ENCODE measurements at places on chromosomes 1 and 21.
A peak's percentile ranks its signal among the peaks of the same experiment; 100 is the strongest.

DNA sequence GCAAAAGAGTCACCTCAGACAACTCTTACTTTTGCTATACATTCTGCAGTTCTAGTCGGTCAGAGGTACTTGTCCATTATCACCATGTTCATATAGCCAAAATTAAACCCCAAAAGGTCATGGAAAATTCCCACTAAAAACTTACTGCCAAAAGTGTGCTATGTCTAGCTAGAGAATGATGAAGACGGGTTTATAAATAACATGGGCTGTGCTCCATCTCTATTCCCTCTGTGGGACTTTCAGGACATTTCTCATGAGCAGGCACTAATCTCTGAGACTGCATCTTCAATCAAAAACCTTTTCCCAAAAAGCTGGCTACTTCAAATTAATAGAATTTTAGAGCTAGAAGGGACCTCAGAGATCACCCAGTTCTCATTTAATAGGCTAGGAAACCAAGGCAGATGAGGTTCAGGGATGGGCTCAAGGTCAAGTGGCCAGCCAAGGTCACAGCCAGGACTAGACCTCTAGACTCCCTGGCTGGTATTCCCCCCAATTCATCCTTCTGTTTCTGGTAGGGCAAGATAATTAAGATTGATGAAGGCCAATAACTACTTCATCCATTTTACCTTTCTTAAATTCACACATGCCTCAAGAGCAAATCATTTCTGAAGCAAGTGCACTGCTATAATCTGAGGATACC is 21.0 kb upstream of the MOB3C start:
- no peak for DNase-seq

GRCh38 chr1:24720152-24720551 is 25.1 kb upstream of the CLIC4 start:
- DNase-seq = no peak

DNA sequence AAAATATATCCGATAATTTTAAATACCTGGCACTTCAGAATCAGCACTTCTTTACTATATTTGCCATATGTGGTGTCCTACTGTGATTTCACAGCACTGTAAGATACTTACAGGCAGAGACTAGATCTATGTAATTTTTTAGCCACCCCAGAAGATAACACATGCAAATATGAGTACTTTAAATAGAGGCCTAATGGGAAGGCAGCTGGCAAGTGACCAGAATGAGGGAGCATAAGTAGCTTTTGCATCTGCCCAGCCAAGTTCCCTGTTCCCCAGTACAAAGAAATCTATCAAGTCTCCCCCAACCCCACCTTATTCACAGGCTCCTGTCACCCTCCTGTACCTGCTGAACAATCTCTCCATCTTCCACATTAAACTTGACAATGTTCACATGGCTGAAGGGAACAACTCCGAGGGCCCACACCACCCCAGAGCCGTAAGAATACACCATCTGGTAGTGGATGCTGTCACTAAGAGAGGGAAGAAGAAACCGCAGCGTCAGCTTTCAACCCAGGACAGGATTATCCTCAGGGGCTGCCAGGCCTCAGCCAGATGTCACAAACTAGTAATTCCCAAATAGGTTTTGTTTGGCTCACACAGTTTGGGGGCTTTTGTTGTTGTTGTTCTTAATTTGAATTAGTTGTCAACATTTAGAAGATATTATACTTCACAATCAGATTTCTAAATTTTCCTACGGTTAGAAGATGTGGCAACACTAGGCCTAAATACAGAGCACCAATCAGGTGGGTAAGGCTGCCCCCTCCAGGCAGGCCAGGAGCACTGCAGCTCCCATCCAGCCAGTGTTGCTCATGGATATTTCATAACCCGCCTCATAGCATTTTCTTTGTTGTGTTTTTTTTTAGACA is 10.4 kb downstream of the EMC1 start:
- peak; percentile 54 for DNase-seq

DNA sequence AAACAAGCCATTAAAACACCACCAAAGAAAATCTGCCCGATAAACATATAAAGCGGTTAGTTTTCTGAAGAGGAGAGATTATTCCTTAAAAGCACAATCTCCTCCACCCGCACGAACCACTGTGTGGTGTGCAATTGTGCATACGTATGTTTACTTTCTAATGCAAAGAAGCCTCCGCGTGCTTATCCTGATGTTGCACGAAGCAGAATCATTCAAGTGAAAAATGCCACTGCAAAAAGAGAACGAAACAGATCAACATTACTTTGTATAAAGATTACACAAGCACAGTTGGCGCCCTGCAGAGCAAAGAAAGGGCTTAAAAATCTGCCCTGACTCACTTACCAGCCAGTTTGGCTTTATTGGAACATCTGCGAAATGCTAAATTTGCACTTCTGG is 166.8 kb downstream of the ZNF281 start:
- no peak for DNase-seq

GRCh38 chr1:223008808-223009207 is 134.2 kb downstream of the TLR5 start:
- DNase-seq = no peak

Measured in Jurkat, Clone E6-1 (cell line).